Foreskin keratinocyte (primary cell): ENCODE measurements at places on chromosomes 3 and 15. TPM values are rescaled to one million over a fixed set of nuclear protein-coding genes. Genes with fewer than 3 reads are reported as not detected.

Gene OCA2
- polyA plus RNA-seq = 0.03 TPM in 1 of 2 replicates, not detected in the other

Gene GJD2
- polyA plus RNA-seq = not detected in 2 replicates

Gene CFAP161
- not detected in 2 replicates for polyA plus RNA-seq

Gene FOXB1
- not detected in 2 replicates for polyA plus RNA-seq

Gene CHRNA7
- polyA plus RNA-seq = 0.22 and 0.38 TPM in 2 replicates

Gene TTLL13
- polyA plus RNA-seq = not detected in 2 replicates

Gene OR5K2
- polyA plus RNA-seq = not detected in 2 replicates

Gene NR2E3
- polyA plus RNA-seq = 0.08 and 0.12 TPM in 2 replicates

Gene MUC20
- polyA plus RNA-seq = 0.11 and 0.16 TPM in 2 replicates
